ENCODE measurements at places on chromosomes 6 and 20.
A peak's percentile ranks its signal among the peaks of the same experiment; 100 is the strongest.

GRCh38 chr20:22905658-22906057 lies 129.5 kb upstream of the SSTR4 start:
- DNase-seq = no peak

DNA sequence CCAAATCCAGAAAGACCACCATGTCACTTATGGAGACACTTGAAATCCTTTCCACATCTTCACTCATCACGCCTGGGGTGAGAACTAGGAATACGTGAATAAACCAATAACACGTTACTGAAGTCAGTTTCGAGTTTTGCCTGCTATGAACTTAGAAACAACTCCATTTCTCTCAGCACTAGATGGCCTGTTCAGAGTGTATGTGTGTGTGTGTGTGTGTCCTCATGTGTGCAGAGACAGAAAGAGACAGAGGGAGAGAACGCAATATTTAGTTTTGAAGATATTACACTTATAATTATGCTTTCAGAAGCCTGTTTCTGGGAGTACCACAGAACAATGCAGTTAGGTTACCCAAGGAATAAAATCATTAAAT lies 81.2 kb upstream of the CCN6 start:
- DNase-seq = no peak

GRCh38 chr6:139647841-139648240 lies 273.4 kb upstream of the CITED2 start:
- DNase-seq = no peak

GRCh38 chr6:80464901-80465300 lies 358.4 kb downstream of the BCKDHB start:
- no peak for DNase-seq

DNA sequence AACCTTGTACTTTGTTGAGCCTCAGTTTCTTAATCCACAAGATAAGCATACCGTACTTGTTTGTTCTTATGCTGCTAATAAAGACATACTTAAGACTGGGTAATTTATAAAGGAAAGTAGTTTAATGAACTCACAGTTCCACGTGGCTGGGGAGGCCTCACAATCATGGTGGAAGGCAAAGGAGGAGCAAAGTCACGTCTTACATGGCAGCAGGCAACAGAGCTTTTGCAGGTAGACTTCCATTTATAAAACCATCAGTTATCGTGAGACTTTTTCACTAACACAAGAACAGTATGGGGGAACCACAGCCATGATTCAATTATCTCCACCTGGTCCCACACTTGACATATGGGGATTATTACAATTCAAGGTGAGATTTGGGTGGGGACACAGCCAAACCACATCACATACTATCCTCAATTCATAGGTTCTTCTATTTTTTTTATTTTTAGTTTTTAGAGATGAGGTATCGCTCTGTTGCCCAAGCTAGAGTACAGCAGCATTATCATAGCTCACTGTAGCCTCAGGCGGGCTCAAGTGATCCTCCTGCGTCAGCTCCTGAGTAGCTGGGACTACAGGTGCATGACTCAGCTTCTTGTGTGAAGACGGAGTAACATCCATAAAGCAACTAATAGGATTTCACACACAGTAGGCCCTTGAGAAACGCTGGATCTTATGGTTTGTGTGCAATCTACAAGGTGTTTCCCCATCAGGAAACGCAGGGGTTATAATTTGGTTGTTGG lies 76.7 kb upstream of the IYD start:
- DNase-seq = no peak

DNA sequence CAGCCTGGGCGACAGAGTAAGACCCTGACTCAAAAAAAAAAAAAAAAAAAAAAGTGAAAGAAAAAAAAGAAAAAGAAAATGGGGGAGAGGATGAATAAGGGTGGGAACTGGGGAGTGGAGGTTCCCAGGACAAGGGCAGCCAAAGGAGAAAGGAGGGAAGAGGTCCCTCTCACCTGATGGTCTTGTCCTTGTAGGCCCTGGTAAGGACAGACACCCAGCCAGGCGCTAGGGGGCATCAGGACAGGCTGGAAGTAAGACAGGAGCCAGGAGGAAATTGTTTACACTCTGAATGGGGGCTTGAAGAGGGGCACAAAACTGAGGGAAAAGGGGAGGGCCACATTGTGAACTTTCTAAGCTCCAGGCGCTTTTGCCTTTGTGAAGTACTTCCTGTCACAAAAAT lies 2.3 kb upstream of the ALDH5A1 start:
- DNase-seq = no peak

GRCh38 chr6:47252633-47253032 lies 57.1 kb downstream of the TNFRSF21 start:
- no peak for DNase-seq

DNA sequence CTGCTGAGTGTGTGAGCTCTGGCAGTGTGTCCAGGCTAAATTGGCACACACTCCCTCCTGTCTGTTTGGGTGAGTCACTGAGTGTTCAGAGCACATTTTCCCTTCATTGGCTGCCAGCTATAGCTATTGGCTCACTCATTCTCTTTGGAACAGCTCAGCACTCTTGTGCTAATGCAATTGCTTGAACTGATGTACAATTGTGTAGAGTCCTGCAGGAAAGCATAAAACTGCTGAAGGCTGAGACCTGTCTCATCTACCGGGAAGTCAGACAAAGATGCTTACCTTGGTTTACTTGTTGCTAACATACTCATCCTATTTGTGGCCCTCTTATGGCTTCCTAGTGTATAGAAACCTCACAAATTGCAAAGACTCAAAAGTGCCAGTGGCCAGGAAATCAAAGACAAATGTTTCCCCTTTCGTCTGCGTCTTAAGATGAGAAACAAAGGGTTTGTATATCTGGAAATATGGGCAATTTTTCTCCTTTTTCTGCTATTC lies 351.0 kb downstream of the BCKDHB start:
- DNase-seq = peak; percentile 33

- no peak for DNase-seq
These were observed 21.9 kb downstream of the SLC17A5 start for GRCh38 chr6:73631849-73632248.

GRCh38 chr6:129488313-129488712 lies 221.7 kb downstream of the ARHGAP18 start:
- no peak for DNase-seq

- DNase-seq = no peak
These were observed 53.6 kb upstream of the TTPAL start for GRCh38 chr20:44422083-44422482.

- no peak for DNase-seq
These were observed 24.9 kb downstream of the ITCH start for GRCh38 chr20:34388000-34388399.

- no peak for DNase-seq
These were observed 100.4 kb upstream of the BACH2 start for GRCh38 chr6:90397047-90397446.

DNA sequence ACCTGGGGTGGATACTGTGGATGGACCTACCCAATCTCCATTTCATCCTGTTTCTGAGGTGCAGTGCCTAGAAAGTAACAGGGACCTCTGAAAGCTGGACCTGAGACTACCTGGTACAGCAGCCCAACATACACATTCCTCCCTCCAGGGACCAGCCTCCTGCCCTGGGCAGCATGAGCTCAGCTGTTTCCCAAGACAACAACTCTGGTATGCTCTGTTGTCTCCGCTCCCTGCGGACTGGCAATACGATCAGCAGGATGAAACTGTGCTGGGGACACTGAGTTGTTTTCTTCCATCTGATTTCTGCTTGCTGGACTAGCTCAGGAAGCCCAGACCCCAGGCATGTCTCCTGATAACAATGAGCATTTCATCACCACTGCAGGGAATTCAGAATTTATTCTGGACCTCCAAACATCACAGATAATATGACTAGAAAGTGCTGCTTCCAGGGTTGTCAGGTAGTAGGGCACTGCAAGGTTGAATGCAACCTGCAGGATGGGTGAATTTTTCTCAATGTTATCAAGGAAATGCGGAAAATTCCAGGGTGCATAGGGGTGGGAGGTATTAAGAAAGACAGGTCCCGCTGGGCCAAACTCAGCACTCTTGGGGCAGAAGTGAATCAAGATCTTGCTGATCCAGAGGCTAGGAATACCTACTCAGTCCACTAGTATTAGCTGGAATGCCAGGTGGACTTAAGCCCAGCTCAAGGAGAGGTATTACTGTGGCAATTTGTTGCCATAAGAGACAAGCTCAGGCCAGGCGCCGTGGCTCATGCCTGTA lies 38.9 kb upstream of the SLC4A11 start:
- DNase-seq = no peak

DNA sequence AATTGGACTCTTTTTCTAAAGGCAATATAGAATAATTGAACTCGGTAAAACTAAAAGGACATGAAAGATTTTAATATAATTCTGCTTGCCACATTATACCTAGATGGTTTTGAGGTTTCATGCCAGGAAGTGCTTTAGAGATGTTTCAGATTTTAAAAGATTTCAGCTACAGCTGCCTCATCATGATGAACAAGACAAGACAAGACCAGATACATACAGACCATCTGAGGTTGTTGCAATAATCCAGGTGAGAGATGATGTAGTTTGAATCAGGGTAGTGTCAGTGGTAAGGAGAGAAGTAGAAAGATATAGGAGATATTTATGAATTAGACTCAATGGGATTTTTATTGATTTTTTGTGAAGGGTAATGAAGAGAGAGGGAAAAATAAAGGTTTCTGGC lies 374.3 kb upstream of the HSF2 start:
- DNase-seq = no peak

DNA sequence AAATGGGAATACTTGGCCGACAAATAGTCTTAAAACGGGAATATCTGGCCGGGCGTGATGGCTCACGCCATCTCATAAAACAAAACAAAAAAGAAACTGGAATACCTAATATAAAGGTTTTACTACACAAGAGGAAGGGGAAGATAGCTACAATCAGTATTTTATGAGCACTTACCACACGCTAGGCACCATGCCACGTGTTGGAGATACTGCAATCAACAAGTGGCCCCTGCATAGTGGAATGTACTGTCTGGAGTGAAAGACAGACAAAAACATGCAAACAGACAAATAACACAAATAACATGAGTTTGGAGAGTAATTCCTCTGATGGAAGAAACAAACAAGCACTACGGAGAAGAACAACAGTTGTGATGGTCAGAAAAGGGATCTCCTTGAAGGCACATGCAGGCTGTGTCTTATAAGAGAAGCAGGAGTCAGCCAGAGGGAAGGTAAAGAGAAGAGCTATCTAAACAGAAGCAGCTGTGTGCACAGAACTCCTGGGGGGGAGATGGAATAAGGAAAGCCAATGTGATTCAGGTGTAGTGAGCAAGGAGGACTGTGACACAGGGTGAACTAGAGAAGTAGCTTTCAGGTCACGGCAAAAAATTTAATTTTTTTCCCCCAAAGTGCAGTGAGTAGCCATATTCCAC lies 39.1 kb upstream of the AKIRIN2 start:
- DNase-seq = no peak

DNA sequence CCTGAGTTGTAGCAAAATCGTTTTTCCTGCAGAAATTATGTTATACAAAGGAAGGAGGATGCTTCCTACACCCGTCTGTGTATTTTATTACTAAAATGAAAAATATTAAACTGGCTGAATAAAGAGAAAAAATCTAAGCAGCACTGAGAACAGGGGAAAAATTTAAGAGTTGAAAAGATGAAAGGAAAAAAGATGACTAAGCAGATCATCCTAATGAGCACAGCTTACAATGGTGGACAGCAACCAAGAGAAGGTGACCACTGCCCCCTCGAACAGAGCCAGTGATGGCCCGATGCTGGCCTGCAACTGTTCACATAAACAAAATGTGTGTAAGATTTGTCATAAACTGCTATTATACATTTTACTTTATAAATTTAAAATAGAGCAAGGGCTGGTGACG lies 4.2 kb downstream of the PROKR2 start:
- no peak for DNase-seq

DNA sequence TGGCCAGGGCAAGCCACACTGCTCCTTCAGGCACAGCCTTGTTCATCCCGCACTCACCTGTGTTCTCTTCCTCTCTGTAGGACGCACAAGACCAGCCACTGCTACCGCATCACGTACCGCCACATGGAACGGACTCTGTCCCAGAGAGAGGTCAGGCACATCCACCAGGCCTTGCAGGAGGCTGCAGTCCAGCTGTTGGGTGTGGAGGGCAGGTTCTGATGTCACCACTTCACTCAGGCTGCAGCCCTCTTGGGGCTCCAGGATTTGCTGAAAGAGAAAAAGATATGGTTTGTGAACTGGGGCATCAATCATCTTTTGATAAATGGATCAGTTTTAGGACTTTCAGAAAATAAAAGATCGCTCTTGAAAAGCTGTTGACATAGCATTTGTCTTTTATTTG lies 235.5 kb downstream of the NRN1 start:
- no peak for DNase-seq

DNA sequence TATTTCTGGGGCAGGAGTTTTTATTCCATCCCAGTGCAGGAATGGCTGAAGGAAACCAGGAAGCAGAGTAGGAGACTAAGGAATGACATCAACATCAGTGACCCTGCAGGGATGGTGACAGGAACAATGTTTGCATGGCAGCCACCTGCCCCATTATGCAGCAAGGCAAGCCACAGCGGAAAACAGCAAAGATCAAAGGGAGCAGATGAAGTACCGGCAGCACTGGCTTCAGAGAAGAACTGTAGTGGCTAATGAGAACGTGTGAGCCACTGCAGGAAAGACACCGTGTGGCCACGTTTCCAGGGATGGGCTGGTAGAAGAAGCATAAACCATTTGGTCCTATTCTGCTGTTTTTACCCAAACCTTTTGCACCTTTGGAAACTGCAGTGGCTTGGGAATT lies 52.9 kb upstream of the TAB2 start:
- DNase-seq = no peak

DNA sequence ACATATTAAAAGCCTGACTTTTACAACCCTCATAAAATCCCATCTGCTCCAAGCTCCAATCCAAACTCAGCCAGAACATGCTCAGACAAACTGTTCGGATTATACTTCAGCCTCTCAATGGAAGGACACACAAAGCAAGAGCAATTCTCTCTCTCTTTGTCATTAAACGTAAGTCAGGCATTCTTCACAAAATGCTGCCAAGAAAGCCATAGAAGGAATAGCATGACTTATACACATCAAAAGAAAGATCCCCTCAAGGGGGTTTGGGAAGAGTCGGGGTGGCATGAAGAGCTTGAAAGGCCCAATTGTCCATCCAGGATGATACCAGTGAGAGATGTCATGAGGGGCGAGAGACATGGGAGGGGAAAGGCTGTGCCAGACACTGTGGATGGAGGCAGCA lies 268.9 kb downstream of the PREX1 start:
- peak; percentile 62 for DNase-seq

DNA sequence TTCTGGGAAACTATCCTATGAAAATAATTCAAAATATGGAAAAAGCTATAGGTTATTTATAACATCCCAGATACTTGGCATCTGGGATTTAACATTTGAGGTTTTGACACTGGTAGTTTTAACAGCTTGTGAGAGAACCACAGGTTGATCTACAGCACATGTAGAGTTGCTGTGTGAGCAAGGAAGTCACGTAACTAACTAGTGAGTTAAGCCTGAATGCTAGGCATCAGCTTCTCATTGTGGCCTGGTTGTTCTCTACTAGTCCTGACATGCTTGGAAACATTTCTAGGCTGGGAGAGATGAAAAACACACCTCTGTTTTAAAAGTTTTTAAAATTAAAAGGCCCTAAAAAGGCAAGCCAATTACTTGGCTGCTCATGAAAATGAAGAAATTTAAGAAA lies 28.2 kb downstream of the ESF1 start:
- no peak for DNase-seq
